NCI-H82 (cell line): ENCODE measurements at places on chromosomes 7 and 10.
A peak's percentile ranks its signal among the peaks of the same experiment; 100 is the strongest.

DNA sequence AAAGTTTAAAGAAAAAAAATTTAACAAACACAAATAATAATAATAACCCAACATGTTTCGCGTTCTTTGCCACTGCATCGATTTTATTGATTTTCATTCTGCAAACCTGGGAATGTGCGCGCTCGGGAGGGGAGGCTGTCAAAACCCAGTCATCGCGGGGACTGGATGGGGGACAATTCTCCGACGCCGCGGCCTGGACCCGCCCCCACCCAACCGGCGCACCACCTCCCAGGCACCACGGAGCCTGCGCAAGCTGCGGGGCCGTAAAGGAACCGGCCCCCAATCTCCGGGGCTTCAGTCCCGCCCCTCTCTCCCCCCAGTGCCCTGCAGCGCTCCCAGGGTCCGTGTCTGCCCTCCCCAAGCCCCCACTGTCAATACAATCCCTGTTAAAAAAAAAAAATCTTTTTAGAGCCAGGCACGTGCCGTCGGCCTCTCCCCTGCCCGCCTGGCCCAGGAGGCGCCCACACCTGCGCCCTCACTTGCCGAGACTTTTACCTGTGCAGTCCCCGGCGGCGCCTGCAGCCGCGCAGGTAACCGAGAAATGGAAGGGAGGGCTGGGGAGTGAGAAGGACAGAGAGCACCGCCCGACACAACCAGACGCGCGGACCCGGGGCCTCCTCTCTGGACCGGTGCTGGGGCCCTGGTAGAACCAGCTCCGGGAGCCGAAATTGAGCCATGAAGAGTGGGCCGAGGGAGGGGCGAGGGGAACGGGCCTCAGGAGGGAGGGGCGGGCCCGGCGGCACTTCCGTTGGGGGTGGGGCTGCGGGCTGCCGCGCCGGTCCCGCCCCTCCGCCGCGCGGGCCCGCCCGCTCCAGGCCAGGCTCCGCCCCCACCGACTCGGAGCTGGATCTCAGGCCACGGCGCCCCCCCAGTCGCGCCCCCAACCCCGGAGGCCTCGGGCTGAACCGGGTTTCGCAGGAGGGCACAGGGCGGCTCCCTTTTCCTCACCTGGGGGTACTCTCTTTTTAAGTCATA is 7.6 kb upstream of the ZNF503 start:
- DNase-seq: peak; percentile 57

DNA sequence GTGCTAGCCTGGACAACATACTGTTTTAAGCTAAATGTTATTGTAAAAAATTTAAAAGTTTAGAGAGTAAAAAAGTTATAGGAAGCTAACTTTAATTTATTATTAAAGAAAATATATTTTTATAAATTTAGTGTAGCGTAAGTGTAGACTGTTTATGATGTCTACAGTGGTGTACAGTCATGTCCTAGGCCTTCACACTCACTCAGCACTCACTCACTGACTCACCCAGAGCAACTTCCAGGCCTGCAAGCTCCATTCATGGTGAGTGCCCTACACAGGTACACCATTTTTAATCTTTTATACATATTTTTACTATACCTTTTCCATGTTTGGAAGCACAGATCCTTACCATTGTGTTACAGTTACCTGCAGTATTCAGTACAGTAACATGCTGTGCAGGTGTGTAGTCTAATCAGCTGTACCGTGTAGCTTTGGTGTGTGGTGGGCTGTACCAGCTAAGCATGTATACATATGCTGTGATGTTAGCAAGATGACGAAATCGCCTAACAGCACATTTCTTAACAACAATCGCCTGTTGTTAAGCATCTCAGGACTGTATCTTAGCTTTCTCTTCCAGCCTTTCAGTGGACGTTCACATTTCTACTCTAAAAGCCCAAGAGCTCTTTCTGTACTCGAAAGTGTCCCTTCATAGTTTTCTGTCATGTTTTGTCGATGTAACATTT is 12.5 kb downstream of the RNF32 start:
- DNase-seq: no peak

- no peak for DNase-seq
Observed at GRCh38 chr7:131664570-131664969, 108.1 kb upstream of the PODXL start.

GRCh38 chr7:27965650-27966049 is 214.9 kb downstream of the JAZF1 start:
- no peak for DNase-seq
